ENCODE measurements at places on chromosomes 2 and 18. TPM values are rescaled to one million over a fixed set of nuclear protein-coding genes. Genes with fewer than 3 reads are reported as not detected.

GPR45 gene
- not detected for total RNA-seq

NEB gene
- 1,157 TPM for total RNA-seq

- H3K36me3 ChIP-seq = no peaks in the 10 kb centered on the region
- no peak overlapping the region for H3K4me3 ChIP-seq
- no peaks in the 10 kb centered on the region for H3K27me3 ChIP-seq
- H3K4me1 ChIP-seq = peaks cover 17% of the 10 kb centered on the region
Measured at GRCh38 chr2:3712424-3712823, 9.0 kb downstream of the DCDC2C start.

DNA sequence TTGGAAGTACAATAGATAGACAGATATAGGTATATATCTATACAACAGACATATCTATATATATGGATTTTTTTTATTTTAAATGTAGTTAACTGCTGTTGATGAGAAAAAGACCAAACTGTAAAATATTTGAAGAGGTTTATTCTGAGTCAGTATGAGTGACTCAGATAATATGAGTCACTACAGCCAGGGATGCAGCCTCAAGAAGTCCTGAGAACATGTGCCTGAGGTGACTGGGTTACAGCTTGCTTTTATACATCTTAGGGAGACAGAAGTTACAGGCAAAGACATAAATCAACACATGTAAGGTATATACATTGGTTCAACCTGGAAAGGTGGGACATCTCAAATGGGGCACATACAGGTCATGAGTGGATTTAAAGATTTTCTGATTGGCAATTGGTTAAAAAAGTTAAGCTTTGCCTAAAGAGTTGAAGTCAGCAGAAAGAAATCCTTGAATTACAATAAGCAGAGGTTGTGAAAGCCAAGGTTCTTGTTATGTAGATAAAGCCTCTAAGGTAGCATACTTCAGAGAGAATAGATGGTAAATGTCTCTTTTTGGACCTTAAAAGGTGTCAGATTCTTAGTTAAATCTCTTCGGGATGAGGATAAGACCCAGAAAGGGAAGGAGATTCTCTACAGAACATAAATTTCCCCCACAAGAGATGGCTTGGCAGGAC lies 149.9 kb downstream of the RBM43 start:
- H3K27ac ChIP-seq = no peak overlapping the region
- no peaks in the 10 kb centered on the region for H3K27me3 ChIP-seq
- H3K4me1 ChIP-seq = peaks cover 2% of the 10 kb centered on the region
- no peak overlapping the region for H3K4me3 ChIP-seq

ANKRD30BL gene
- 0.22 TPM for total RNA-seq

GRCh38 chr2:127640082-127641072 lies 5.6 kb upstream of the GPR17 start:
- DNase-seq = peak; percentile 55
- no peaks in the 10 kb centered on the region for H3K27me3 ChIP-seq
- peaks cover 59% of the 10 kb centered on the region for H3K4me1 ChIP-seq
- no peak overlapping the region for H3K4me3 ChIP-seq
- peaks cover 5% of the 10 kb centered on the region for H3K36me3 ChIP-seq

- DNase-seq = no peak
- H3K4me1 ChIP-seq = no peaks in the 10 kb centered on the region
- H3K4me3 ChIP-seq = no peak overlapping the region
- no peaks in the 10 kb centered on the region for H3K27me3 ChIP-seq
- no peak overlapping the region for H3K27ac ChIP-seq
Measured at GRCh38 chr2:58146707-58147106, 94.4 kb downstream of the FANCL start.

ARHGAP15 gene
- total RNA-seq = 11.5 TPM

LYG2 gene
- not detected for total RNA-seq

DNA sequence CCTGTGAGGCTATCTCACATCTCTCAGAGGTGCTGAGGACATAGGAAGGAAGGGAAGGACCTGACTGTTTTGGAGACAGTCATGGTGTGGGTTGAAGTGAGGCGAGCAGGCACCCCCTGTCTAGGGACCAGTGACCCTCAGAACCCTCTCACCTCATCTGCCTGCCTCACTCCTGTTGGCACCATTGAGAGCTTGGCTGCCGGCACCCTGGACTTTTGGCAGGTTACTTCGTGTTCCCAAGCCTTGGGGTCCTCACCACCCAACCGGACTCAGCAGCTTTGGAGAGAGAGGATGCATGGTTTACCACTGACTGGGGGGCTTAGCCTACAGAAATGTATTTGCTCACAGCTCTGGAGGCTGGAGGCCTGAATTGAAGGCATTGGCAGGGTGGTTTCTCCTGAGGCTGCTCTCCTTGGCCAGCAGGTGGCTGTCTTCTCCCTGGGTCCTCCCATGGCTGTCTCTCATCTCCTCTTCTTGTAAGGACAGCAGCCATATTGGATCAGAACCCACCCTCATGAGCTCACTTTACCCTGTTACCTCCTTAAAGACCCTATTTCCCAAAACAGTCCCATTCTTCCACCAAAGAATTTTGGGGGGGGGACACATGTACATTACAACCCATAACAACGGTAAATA lies 142.0 kb downstream of the TSN start:
- no peak for DNase-seq
- peaks cover 13% of the 10 kb centered on the region for H3K4me1 ChIP-seq
- no peak overlapping the region for H3K27ac ChIP-seq

SLC4A3 gene
- total RNA-seq = 5.5 TPM

DNA sequence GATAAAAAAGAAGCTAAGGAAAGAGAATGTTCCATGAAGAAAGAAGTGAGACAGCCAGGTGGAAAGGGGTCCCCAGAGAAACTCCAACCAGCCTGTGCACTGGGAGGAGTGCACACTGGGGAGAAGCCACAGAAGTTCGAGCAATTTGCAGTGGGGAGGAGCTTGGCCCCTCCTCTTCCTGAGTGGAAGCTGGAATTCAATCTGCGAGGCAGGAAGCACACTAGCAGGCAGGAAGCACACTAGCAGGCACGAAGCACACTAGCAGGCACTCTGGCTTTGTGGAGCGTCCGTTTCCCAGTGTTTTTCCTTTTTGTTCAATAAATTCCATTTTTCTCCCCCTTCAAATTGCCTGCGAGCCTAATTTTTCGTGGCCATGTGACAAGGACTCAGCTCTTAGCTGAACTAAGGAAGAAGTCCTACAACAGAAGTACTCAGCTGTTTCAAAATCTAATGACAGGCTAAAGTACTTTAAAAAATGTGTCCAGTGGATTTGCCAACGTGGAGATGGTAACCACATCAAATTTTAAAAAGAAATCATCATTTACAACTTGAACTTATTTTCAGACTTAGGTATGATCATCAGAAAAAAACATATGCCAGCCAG lies 21.4 kb upstream of the SPIRE1 start:
- peak; percentile 82 for DNase-seq
- H3K27ac ChIP-seq = peak overlapping the region; percentile 89
- H3K36me3 ChIP-seq = peaks cover 20% of the 10 kb centered on the region
- peak overlapping the region; percentile 29 for H3K4me3 ChIP-seq
- H3K27me3 ChIP-seq = no peaks in the 10 kb centered on the region

GRCh38 chr2:119683713-119684443 lies 4.9 kb downstream of the TMEM177 start:
- H3K36me3 ChIP-seq = peaks cover 34% of the 10 kb centered on the region
- H3K4me1 ChIP-seq = peaks cover 6% of the 10 kb centered on the region
- no peak overlapping the region for H3K4me3 ChIP-seq
- H3K27ac ChIP-seq = no peak overlapping the region

RNPEPL1 gene
- 13.6 TPM for total RNA-seq

- H3K4me1 ChIP-seq = no peaks in the 10 kb centered on the region
- no peaks in the 10 kb centered on the region for H3K36me3 ChIP-seq
- DNase-seq = no peak
Measured at GRCh38 chr2:140604788-140605187, 1526.0 kb downstream of the LRP1B start.

DNA sequence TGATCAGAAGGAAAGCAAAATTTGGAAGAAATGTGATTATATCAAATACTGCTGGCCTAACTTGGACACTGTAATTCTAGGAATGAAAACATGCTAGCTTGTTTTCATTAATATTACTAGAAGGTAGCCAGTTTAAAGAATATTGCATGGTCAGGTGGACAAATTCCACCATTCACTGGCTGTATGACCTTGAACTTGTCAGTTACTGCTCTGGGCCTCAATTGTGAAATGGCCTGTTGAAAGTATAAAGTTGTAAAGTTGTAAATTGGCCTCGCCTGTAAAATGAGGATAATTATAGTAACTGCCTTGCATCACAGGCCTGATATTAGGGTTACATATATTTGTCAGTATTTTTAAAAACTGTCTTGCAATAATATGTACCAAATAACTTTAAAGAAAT lies 398.4 kb upstream of the CHST9 start:
- no peaks in the 10 kb centered on the region for H3K36me3 ChIP-seq
- no peaks in the 10 kb centered on the region for H3K4me1 ChIP-seq
- no peaks in the 10 kb centered on the region for H3K27me3 ChIP-seq
- no peak for DNase-seq
- H3K4me3 ChIP-seq = no peak overlapping the region

PRSS56 gene
- 2.6 TPM for total RNA-seq

DNA sequence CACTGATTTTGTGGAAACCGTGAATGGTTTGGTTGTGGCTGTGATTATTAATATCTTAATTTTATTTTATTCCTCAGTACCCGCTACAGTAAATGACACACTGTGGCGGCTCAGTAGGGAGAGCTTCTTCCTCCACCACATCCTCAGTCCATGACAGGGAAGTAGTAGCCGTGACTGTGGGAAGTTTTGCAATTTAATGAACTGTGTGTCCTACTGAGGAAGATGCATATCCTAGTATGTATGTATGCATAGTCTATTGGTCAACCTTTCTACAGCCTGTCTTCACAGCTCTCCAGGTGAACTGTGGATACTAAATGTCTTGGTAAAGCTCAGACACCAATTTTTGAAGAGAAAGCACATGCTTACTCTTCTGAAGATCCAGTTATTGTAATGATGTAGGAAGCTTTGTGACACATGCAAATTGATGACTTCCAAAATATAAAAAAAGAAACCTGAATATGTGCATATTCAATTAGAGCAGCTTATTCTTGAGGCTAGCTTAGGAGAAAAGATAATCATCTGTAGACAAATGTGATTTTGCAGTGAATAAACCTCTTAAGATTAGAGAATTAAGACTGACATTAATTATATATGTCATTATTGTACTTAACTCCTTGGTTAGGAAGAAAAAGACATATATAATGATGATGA lies 384.3 kb upstream of the CNTNAP5 start:
- H3K4me1 ChIP-seq = no peaks in the 10 kb centered on the region
- no peak for DNase-seq
- H3K4me3 ChIP-seq = no peak overlapping the region
- no peaks in the 10 kb centered on the region for H3K36me3 ChIP-seq

DNA sequence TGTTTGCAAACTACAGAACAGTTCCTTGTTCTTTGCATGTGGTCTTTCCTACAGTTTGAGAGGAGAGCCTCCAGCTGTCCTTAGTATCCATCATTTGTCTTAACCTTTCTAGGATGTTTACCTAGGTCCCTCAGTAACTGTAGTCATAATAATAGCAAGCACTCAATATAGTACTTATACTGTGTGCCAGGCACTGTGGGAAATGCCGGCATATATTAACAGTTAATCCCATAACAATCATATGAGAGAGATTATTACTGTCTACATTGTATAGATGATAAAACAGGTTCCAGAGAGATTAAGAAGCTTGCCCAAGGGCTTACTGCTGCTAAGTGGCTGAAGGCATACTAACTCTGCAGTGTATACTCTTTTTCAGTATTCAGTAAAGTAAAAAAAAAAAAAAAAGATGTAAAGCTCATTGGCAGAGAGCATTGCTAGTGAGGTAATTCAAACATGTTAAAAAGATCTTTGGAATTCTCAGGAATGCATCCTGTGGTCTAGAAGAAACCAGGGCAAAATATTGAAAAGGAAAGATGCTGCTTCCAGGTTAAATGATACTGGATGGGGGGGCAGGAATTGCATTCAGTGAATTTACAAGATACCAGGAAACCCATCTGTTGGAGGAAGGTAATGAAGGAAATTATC lies 72.3 kb downstream of the SPTBN1 start:
- no peak overlapping the region for H3K27ac ChIP-seq
- peaks cover 46% of the 10 kb centered on the region for H3K36me3 ChIP-seq
- no peaks in the 10 kb centered on the region for H3K27me3 ChIP-seq
- peaks cover 9% of the 10 kb centered on the region for H3K4me1 ChIP-seq

FSHR gene
- total RNA-seq = 0.31 TPM

NCKAP5 gene
- total RNA-seq = 4.7 TPM

GRCh38 chr2:133640103-133640502 lies 71.8 kb upstream of the NCKAP5 start:
- no peak for DNase-seq
- no peak overlapping the region for H3K27ac ChIP-seq
- peaks cover 12% of the 10 kb centered on the region for H3K4me1 ChIP-seq
- H3K36me3 ChIP-seq = no peaks in the 10 kb centered on the region

DNA sequence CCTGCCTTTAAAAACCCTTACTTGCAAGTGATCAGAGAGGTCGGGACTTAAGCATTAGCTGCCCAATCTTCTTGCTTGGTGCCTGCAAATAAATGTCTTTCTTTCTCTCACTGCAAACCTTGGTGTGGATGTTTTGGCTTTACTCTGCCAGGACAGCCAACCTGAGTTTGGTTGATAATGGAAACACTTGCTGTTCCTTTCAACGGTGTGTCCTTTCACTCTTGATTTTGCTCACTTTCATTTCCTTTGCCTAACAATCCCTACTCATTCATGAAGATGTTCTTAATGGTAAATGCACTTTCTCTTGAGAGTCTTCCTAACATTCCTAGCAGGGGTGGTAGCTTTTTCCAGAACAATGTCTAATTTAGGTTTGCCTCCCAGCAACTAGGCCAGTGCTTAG lies 366.2 kb downstream of the HRH4 start:
- no peak overlapping the region for H3K27ac ChIP-seq
- peaks cover 4% of the 10 kb centered on the region for H3K4me1 ChIP-seq
- no peak overlapping the region for H3K4me3 ChIP-seq
- no peaks in the 10 kb centered on the region for H3K36me3 ChIP-seq

ERCC3 gene
- 26.3 TPM for total RNA-seq

- no peaks in the 10 kb centered on the region for H3K27me3 ChIP-seq
- no peaks in the 10 kb centered on the region for H3K4me1 ChIP-seq
- DNase-seq = peak; percentile 4
Measured at GRCh38 chr2:35803126-35803525, 552.5 kb upstream of the CRIM1 start.

DUSP28 gene
- total RNA-seq = 10.7 TPM

DPP10 gene
- total RNA-seq = 0.27 TPM

GRCh38 chr2:165872101-165872791 lies 78.2 kb upstream of the GALNT3 start:
- DNase-seq = peak; percentile 62
- H3K4me3 ChIP-seq = no peak overlapping the region
- H3K27ac ChIP-seq = no peak overlapping the region

G6PC2 gene
- total RNA-seq = not detected

DNA sequence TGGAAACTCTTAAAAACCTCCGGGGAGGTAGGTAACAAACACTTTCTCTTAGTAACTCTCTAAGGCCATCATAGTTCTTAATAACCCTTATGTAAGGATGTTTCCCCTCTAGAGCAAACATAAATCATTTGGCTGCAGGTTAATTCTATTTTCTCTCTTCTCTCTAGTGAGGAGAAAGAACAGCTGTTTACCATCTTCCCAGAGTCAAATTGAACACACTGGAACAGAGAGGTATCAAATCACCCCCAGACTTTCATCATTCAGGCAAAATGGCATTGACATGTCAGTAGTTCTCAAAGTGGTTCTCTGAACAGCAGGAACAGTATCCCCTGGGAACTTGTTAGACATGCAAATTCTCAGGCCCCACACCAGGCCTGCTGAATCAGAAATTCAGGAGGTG lies 240.7 kb downstream of the MEIS1 start:
- H3K4me1 ChIP-seq = no peaks in the 10 kb centered on the region
- no peak overlapping the region for H3K4me3 ChIP-seq
- no peaks in the 10 kb centered on the region for H3K36me3 ChIP-seq
- H3K27me3 ChIP-seq = no peaks in the 10 kb centered on the region
- DNase-seq = no peak

GRCh38 chr18:40470723-40471122 lies 1484.3 kb upstream of the PIK3C3 start:
- no peak overlapping the region for H3K27ac ChIP-seq
- no peaks in the 10 kb centered on the region for H3K4me1 ChIP-seq
- H3K4me3 ChIP-seq = no peak overlapping the region
- no peaks in the 10 kb centered on the region for H3K27me3 ChIP-seq
